ENCODE measurements at places on chromosomes 2 and 18. TPM values are rescaled to one million over a fixed set of nuclear protein-coding genes. Genes with fewer than 3 reads are reported as not detected.

Gene CROCC2
- total RNA-seq = not detected

Gene SCN9A
- total RNA-seq = 2.5 TPM

Gene IHH
- 0.12 TPM for total RNA-seq

Gene NT5DC4
- not detected for total RNA-seq

Gene REG3A
- not detected for total RNA-seq

Gene SLC38A11
- not detected for total RNA-seq
